ENCODE measurements at places on chromosomes 7 and 10.

DNA sequence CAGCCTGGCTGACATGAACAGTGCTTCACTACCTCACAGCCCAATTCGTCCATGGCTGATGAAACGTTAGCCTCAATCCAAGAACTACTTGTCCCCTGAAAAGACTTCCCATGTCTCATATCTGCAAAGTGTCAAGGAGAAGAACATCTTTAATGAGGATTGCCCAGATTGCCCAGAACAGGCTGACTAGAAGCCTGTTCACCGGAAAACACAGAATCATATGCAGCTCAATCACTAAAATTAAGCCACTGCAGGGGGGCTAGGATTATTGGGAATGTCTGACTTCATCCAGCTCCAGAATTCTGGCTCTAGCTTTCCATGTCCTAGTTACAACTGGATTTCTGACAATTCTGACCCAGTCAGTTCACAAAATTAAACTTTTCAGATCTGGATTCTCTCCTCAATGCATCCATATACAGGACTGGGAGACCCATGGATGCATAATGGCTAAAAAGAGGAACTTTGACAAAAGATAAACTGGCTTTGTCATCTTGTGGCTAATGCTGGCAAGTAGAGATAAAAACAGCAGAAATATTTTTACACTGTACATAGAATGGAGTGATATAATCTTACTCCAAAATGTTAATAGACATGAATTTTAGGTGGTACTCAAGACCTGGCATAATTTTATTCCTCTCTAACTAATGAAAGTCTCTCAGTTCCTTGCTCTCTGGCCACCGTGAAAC lies 467.0 kb upstream of the POT1 start:
- DNase-seq: no peak

DNA sequence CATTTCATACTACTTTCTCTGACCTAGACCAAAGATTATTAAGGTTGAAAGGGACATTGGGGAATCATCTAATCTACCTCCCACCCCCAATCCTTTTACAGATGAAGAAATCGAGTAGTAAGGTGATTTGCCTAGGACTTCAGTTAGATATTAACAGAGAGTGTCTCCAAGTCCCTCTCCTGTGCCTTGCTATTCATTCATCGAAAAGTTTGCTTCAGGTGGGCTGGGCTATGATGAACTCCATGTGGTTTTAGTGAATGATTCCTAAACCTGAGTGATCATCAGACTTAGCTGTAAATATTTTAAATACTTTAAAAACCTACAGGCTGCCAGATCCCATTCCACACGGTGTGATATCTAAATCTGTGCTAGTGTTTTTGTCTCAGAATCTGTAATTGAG lies 259.4 kb upstream of the SORCS1 start:
- DNase-seq: no peak

GRCh38 chr7:74099031-74099430 lies 15.4 kb downstream of the LIMK1 start:
- no peak for DNase-seq

DNA sequence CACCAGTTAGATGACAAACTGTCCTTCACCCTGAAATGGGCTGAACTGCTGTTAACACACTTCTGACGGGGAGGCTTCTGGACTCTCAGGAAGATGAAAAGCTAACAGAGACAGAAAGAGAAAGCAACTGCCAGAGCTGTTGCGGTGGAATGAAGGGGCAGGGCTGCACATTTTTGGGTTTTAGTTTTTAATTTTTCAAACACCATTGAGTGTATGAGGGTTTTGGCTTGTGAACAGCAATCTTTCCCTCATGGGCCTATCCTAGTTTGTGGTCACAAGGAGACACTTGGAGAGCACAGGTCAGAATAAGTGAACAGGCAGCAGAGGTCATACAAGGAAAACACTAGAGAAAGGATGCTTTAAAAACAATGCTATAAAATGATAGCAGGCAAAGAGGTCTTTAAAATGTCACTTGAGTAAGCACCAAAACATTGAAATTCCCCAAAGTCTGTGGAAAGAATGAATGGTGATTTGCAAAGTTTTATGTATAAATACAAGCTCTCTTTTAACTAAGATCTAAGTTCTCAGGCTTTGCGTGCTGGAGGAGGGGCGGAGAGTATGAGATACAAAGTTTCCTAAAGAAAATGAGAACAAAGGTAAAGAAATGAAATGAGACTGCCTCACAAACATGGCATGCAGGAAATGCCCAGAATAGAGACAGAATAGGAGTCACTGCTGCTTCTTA lies 101.4 kb upstream of the GLI3 start:
- DNase-seq: no peak

GRCh38 chr7:66013938-66014337 lies 31.9 kb upstream of the GUSB start:
- peak; percentile 68 for DNase-seq

DNA sequence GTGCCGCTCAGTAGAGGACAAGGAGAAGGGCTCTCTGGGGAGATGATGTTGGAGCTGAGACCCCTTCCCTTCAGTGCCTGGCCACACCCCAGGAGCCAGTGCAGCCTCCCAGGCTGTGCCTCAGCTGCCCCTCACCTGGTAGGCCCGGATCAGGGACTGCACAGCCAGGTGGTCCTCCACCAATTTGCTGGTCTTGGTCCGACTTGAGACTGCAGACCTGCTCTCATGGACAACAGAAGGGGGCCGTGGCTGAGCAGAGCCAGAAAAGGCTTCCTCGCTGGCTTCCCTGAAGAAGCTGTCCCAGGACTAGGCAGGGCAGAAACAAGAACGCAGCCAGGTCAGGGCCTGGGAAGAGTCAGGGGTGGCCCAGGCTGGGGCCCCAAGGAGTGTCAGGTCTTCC lies 5.5 kb downstream of the OGDHL start:
- DNase-seq: no peak

- no peak for DNase-seq
Measured at GRCh38 chr7:36119005-36119706, 33.9 kb upstream of the EEPD1 start.

DNA sequence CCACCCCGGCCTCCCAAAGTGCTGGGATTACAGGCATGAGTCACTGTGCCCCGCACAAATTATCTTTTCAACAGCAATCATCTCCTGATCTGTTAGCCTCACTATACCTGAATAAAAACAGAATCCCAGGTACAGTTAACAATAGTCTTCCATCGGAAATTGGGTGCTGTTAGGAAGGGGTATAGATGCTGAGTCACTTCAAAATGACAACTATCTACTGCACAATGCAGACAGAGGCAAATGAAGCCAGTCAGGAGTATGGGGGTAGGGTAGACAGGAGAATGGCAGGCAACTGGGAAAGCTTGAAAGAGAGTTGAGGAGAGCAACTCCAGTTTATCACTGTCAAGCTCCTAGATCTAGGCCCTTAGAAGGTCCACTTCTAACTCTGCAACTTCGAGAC lies 40.3 kb downstream of the LBX1 start:
- no peak for DNase-seq

DNA sequence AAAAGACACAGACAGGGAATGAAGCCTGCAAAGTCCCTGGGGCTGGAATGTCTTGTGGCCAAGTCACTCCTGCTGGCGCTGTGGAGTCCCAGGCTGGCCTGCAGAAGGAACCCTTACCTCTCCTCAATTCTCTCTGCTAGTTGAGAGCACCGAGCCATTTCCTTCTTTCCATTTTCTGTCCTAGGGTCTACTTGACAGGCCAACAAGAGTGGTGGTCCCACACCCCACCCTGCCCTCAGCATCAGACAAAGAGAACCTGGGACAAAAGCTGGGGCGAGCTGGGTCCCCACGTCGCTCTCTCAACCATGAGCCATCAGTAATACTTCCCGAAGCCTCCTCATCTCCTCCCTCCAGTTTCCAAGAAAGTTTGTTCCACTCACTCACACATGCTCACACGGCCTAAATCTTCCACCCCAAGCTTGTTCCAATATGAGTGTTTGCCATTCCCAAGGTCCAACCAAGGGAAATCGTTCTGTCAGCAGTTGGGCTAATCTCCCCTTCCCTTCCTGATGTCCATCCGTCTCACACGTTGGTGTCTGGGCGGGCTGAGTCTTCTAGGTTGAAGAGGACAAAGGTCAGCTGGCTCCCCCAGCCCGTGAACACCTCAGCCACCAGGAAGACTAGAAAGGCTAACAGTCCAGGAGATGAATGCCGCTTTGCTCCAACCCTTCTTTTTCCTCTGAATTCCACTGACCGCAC lies 44.3 kb downstream of the CLEC2L start:
- no peak for DNase-seq

- no peak for DNase-seq
Measured at GRCh38 chr7:48390388-48391327, 219.4 kb downstream of the ABCA13 start.

- peak; percentile 84 for DNase-seq
Measured at GRCh38 chr7:105934572-105935185, 28.4 kb upstream of the CDHR3 start.

- no peak for DNase-seq
Measured at GRCh38 chr10:34816501-34817002, 1.5 kb upstream of the PARD3 start.

- DNase-seq: no peak
Measured at GRCh38 chr7:39317896-39318295, 248.3 kb upstream of the YAE1 start.

- no peak for DNase-seq
Measured at GRCh38 chr10:943334-944033, 12.0 kb upstream of the LARP4B start.

- peak; percentile 54 for DNase-seq
Measured at GRCh38 chr10:70889291-70889690, 926 bp upstream of the PCBD1 start.

GRCh38 chr10:63836666-63837442 lies 315.7 kb downstream of the REEP3 start:
- no peak for DNase-seq

DNA sequence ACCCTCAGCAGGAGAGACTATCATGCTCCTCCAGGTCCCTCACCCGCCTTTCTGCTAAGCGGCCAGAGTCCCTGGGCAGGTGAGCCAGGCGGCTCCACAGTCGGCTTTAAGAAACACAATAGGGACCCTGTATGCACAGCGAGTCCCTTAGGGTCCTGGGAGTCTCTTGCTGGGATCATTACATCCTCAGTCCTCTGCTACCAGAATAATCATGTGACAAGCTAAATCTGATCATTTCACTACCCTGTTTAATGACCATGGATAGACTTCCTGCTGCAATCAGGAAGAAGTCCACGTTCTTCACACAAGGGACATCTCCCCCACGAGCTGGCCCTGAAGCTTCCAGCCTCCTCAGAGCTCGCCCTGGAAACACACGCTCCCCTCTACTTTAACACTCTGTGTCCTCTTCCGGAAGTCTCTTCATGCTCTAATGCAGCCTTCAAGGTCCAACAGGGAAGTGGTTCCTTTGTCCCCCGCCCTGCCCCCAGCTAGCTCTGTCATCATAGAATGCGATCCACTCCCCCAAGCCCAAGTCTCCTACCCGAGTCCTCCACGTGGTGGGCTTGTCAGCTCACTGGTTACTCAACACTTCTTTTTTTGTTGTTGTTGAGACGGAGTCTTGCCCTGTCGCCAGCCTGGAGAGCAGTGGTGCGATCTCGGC lies 101.5 kb downstream of the RNF216 start:
- no peak for DNase-seq

GRCh38 chr7:26584326-26584725 lies 280.1 kb downstream of the SKAP2 start:
- peak; percentile 45 for DNase-seq

DNA sequence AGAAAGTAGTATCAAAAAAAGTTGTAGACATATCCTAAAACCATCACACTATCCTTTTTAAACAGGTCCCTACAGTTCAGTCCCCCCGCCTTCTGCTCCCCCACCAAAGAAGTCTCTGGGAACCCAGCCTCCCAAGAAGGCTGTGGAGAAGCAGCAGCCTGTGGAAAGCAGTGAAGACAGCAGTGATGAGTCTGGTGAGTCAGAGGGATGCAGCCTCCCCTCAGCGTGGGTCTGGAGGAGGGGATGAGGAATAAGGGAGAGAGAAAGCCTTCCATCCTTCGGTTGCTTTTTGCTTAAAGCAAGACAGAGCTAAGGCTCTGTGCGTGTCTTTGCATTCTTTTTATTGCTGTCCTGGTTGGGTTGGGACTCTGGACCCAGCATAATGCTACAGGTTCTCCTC lies 7.6 kb downstream of the NOLC1 start:
- DNase-seq: no peak

Measured in LNCaP clone FGC (cell line).